Posterior vena cava (tissue), 2 donors: ENCODE measurements at places on chromosomes 7 and 10. TPM values are rescaled to one million over a fixed set of nuclear protein-coding genes. Genes with fewer than 3 reads are reported as not detected.

DNA sequence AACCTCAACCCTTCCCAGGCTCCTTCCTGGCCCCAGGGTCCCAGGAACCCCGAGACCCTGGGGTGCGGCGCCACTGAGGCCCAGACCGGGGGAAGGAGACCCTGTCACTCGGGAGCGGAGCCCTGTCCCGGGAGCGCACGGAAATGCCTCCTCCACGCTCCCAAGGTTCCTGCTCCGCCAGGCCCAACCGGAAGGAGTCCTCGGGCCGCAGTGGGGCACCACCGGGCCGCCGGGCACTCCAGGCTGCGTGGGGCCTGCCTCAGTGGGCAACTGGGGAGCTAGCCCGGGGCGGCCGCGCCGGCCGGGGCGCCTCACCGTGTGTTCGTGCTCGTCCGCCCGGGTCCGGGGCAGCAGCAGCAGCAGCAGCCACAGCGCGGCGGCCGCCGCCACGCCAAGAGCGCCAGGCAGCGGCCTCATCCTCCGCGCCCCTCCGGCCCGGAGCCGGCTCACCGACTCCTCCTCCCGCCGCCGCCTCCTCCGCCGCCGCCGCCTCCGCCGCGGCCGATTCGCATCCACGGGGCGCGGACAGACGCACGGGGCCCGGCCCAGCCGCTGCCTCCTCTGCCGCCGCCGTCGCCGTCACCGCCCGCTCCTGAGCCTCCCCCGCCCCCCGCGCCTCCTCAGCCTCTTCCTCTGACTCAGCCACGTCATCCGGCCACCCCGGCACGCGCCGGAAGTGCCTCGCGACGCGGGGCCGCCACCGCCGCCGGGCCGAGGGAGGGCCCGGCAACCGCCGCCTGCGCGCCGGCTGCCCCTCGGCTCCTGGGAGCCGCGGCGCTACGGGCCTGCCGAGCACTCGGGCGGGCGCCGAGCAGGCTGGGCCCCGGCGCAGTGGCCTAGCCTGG is at the start of gene TM9SF3:
Gene TM9SF3 (minus strand): TSS at position 594 of the 845 bp plus-strand sequence. CDS start 177 bp downstream, at position 417.
- DNase-seq, result peak; percentile 98

DNA sequence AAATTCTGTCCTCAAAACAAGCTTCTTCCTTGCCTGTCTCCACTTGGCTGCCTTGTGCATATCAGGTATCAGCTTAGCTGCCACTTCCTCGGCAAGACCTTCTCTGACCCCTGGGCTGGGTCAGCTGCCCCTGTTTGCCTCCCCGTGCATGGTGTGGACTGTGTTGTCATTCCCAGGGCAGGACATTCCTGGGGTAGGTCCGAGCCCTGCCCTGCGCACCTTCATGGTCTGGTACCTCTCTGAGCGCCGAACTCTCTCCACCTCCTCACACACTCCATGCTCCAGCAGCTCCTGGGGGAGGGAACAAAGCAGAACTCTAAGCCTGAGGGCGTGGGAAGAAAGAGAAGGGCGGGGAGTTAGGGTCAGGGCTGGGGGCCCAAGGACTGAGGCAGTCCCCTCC is 3.8 kb downstream of the POLM start:
- DNase-seq, result peak; percentile 41

DNA sequence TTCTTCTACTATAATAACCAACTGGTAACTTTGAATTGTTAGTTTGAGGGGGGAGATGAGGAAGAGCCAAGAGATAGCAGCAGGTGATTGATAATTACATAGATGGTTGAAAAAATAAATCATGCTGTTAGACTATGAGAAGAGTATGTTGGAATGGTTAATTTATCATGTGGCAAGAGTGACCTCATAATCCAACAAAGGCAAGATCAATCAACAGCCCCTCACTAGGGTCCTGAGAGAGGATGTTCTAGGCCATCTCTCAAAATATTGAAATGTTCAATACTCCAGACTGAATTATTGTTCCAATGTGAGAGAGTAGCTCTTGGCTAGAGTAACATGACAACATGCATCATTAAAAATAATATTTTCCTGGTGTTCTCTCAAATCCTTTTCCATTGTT is 67.9 kb downstream of the ADD3 start:
- DNase-seq, result no peak

DNA sequence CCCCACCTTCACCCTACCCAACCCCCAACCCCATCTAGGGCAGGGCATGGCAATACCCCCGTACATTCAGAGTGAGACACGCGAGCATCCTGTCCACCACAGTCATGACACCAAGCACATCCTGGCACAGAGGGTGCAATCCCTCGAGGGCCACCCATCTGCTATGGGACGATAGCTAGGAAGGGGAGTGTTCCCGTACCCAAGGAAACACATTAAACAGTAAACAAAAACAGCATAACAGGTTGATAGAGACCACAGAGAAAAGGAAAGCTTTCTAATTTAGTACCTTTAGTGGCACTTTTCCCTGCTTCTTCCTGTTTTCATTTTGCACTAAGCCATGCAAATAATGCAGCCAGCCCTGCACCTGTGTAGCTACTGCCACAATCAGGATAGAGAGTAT is 2.3 kb upstream of the SMKR1 start:
- no peak for DNase-seq

DNA sequence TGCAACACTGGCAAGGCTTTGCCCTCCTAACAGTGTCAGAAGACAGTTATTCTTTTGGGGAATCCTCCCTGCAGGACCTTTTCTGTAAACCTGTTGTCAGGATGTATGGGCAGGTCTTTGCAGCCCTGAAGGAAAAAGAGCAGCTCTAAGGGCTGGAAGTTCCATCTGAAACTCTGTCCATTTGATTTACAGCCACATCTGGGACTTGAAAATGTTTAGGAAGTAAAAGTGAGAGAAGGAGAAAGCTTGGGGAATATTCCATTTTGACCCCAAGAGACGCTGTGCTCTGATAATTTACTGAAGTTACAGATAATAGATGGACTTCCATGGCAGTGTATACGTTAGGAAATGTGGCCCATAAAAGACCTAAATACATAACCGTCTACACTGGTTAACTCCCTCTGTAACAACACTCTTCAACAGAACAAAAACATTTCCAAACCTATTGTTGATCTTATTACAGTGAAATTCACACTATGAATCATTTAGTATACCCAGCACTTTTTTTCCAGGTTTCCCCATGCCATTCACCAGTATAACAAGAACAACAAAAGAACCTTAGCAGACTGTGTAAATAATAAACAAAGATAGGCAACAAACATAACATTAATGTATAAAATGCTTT is 89.1 kb downstream of the KIAA1549 start:
- DNase-seq, result no peak

GRCh38 chr10:62860946-62861345 is 44.8 kb upstream of the EGR2 start:
- DNase-seq, result no peak

GRCh38 chr7:46198701-46199100 is 277.6 kb upstream of the IGFBP3 start:
- no peak for DNase-seq

DNA sequence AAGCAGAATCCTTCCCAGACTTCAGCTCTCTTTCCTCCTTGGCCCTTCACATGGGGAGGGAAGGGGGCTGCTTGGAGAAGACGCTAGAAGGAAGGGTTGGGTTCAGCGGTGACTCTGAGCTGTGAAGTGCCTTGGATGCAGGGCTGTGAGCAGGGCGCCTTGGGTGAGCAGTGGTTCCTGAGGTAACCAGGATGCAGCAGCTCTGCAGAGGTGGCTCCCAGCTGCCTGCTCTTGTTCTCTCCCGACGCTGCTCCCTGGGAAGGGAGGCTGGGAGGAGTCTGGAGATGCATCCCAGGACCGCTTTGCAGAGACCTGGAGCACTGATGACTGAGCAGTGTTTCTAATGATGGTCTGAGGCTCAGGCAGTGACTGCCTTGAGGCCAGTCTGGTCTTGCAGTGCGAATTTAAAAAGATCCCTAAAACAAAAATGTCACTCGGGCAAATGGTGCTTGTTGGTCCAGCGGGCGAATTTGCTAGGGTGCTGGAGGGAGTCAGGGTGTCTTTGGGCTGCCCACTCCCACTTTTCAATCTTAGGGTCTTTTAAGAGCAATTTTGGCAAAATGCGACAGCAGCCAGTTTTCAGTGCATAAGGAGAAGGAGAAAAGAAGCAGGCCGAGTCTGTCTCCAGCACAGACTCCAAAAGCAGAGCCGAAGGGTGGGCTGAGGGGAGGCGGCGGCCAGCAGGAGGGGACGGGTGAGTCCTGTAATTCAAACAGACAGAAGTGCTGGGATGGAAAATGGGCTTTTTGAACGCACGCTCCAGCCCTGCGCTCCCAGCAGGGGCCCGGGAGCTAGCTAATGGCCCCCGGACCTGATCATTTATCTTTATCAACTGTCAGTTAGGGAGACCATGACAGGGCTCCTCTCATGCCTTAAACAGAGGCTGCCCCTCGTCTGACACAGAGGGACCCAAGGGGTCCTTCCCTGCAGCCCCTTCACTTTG is 191.2 kb upstream of the SHH start:
- DNase-seq, result no peak

- DNase-seq, result no peak
Observed at GRCh38 chr10:47237316-47238260, 62.4 kb upstream of the GDF10 start.

DNA sequence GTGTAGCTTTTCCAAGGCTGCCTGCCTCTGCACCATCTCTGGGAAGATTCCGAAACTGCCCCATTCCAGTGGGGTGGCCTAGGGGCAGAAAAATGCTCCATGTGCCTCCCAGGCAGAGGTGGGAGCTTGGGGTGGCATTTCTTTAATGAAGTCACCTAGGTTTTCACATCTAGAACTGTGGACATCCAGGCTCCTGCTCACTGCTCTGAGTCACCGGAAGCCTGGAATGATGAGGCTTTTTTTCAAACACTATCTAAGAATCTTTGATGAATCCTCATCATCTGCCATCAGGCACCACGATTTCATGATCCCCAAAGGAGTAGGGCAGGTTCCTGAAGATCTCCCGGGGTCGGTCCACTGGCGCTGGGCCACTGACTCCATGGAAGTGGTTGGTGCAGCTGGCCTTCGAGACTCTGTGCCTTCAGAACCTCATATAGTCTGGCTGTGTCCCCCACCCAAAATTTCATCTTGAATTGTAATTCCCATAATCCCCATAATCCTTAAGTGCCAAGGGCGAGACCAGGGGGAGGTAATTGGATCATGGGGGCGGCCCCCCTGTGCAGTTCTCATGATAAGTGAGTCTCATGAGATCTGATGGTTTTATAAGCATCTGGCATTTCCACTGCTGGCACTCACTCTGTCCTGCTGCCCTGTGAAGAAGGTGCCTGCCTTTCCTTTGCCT is 37.1 kb downstream of the MTURN start:
- DNase-seq, result no peak

- no peak for DNase-seq
Observed at GRCh38 chr7:12701433-12701832, 14.0 kb downstream of the ARL4A start.

- DNase-seq, result no peak
Observed at GRCh38 chr7:154984601-154985188, 18.2 kb downstream of the PAXIP1 start.

DNA sequence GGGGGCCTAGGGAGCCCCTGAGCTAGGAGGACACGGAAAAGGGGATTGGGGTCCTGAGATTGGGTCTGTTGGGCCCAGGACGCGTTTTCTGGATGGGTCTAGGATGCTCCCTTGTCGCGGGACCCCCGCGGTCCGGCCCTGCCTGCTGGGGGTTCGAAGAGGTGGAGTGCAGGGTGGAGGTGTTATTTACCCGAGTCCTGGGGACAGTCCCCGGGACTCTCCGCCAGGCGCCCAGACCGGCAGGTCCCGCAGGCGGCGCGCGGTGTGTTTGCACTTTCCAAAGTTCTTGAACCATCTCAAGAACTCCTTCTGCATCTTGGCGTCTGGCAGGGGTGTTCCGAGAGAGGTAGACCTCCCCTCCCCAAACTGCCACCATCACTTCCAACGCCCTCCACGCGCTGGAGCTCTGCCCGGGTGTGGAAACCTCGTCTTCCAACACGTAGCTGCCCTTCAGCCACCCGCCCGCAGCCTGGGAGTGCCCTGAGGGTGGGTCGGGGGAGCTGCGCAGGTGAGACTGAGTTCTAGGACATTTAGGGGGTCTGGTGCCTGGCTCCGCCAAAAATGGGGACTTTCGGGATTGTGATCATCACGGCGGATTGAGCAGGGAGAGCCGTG is 569 bp downstream of the CAV1 start:
- peak; percentile 84 for DNase-seq

DNA sequence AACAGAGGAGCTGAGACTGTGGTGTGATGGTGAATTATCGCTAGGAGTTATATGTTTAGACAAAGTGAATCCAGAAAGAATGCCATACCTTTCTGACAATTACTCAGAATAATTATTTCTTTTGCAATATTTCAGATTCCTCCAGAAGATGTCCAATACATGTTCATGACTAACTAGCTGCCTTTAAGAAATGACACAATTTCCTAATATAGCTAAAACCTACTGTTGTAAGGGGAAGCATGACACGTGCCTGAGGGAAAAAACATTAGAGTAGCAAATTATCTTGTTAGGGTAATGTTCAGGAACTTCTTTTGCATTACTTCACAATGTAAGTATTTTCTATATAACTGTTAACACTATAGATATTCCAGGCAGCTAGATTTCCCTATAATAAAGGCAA is 150.3 kb downstream of the COL28A1 start:
- DNase-seq, result no peak

DNA sequence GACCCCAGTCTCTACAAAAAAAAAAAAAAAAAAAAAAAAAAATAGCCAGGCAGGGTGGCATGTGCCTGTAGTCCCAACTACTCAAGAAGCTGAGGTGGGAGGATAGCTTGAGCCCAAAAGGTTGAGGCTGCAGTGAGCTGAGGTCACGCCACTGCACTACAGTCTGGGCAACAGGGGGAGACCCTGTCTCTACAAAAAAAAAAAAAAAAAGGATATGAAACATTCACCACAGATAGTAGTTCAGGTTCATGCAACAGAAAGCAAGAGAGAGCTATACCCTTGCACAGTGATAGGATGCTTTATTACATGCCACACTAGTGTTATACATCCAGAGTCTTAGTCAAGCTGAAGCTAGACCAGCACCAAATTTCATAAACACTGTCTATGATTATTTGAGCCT is 148.4 kb upstream of the KAT6B start:
- no peak for DNase-seq

GRCh38 chr7:143492043-143492471 is 14.4 kb downstream of the TAS2R41 start:
- no peak for DNase-seq

DNA sequence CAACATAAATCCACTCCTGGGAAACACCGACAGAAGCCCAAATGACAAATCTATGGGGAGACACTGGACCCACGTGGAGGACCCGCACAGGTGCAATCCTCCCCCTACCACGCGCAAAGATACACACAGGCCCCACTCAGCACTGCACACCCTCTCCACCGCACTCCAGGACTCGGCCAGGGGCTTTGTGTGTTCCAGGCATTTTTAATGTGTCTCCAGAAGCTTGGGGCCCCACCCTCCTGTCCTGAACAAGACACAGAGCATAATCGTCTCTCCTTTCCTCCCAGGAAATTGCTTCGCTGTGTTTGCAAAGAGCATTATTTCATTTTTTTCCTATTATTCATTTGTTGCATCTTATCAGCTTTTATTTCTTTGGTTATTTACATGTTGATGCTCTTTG is 82.8 kb downstream of the GLI3 start:
- no peak for DNase-seq

- DNase-seq, result no peak
Observed at GRCh38 chr7:116097365-116098009, 66.9 kb upstream of the TFEC start.

- DNase-seq, result peak; percentile 52
Observed at GRCh38 chr10:47294057-47294456, 5.9 kb upstream of the GDF10 start.

- DNase-seq, result no peak
Observed at GRCh38 chr10:9010093-9010492, 955.6 kb downstream of the GATA3 start.

AMZ1 gene
- total RNA-seq, result 0.32 TPM

AFAP1L2 gene
- 4.5 TPM for total RNA-seq

SPDYE8 gene
- total RNA-seq, result not detected

FAM13C gene
- 7.3 TPM for total RNA-seq

AKR1C4 gene
- not detected for total RNA-seq
